ENCODE measurements at places on chromosomes 16 and 17. TPM values are rescaled to one million over a fixed set of nuclear protein-coding genes. Genes with fewer than 3 reads are reported as not detected.

Gene RHBDF2
- 28.1 TPM for total RNA-seq

Gene GSG1L
- total RNA-seq = not detected

Gene DRC7
- total RNA-seq = not detected

DNA sequence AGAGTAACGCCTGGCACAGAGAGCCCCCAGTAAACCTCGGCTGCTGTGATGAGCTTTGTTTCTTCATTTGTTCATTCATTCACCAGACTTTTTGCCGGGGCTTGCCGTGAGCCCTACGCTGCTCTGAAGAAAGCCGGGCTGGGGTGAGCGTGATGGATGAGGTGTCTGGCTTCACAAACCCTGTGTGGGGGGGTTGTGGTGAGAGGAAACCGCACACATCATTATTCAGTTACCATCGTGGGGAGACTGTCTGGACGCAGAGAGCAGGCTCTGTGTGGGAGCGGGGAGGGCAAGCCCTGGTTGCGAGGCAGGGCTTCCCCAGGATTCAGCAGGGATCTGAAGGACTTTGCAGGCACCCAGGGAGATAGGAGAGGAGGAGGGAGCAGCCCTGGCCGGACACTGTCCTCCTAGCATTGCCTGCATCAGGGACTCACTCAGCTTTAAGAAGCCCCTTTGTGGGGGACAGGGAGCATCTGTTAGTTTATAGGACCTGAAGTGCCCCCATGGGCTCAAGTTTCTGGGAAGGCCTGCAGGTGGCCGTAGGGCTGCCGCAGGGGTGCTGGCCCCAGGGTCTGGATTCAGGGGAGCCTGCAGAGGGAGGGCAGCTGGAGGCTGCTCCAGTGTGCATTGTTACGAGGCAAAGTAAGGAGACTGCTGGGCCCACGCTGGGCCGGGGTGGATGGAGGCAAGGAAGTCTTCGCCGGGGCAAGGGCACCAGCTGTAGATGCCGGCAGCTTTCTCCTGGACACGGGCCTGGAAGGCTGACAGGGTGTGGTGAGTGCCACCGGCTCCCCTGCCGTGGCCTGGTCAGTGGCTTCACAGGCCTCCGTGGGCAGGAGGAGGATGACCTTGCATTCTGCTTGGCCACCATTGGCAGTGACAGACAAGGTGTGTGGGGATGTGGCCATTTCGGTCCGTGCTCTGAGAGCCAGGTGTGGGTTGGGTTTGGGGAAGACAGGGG lies 334.5 kb downstream of the SEC14L1 start:
- DNase-seq = no peak

DNA sequence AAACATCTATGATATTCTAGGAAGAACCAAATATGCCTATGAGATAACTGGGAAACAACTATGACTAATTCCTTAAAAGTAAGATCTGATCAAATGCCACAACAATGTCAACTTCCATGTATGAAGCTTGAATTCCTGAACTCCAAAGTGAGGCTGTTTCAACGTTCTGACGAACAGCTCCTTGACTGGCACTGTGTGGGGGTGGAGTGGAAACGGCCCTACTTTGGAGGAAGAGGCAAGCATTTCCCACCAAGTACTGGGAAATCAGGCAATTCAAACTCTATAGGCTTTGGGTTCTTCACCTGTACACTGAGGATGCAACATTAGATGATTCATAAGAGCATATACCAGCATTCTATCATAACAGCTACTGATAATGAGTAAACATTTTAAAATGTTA lies 187.2 kb downstream of the CDK5R1 start:
- DNase-seq = no peak

DNA sequence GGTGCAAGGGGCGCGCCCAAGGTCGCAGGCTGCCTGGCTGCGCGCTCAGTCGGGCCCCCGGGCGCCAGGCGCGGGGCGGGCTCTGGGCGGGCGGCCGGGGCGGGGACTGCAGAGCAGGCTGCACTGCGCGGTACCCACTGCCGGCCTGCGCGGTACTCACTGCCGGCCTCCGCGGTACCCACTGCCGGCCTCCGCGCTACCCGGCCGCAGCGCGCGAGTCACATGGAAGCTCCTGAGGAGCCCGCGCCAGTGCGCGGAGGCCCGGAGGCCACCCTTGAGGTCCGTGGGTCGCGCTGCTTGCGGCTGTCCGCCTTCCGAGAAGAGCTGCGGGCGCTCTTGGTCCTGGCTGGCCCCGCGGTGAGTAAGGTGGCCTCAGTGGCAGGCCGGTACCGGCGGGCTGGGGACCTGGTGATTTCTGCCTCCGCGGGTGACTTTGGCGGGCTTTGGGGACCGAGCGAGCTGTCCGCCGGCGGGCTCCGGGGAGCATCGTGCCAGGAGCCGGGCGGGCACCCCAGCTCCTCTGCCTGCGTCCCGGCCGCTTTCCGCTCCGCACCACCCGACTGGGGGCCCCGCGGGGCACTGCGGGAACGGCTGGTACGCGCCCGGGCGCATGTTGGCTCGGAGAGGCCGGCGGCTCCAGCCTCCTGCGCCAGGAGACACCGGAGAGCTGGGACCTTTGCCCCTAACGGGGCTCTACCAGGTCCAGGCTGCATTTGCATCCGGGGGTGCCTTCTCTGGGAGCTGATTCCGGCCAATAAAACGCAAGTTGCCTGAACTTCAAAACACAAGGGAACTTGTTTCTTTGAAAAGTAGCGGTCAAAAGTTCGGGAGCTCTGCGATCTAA lies at the start of gene SLC47A1:
SLC47A1 (plus strand) TSS at position 137 of the 844 bp plus-strand sequence; CDS start at position 223, 86 bp downstream.
- peak; percentile 23 for DNase-seq

DNA sequence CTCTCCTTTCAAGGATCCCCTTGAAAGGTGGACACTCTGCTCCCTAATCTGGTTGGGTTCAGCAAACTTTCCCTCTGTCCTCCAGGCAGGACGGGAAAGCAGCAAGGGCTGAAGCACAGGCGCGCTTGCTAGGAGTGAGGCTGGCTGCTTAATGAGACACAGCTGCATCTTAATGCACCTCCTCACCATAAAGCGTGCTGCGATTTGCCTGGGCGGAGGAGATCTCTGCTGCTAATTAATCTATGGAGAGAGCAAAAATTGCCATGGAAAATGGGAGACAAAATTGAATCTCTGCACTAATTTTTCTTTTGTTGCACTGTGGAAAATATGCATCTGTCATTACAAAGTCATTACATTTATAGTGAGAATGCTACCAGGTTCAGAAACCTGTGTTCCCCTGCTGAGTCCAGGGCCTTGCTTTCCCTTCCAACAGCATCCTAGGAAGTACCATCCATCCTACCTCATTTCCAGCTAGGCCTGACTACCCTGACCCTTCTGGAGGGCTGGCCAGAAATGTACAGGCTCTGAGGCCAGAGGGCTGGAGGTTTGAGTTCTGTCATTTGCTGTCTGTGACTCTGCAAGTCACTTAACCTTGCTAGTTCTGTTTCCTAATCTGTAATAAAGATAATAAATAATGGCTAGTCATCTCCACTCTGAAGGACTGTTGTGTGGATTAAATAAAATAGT lies 43.5 kb upstream of the BCAR1 start:
- no peak for DNase-seq
